HCT116 (cell line): ENCODE measurements at places on chromosomes 6 and 20. TPM values are rescaled to one million over a fixed set of nuclear protein-coding genes. Genes with fewer than 3 reads are reported as not detected.

PDYN gene
- total RNA-seq: not detected

ABHD16B gene
- total RNA-seq: not detected

DNA sequence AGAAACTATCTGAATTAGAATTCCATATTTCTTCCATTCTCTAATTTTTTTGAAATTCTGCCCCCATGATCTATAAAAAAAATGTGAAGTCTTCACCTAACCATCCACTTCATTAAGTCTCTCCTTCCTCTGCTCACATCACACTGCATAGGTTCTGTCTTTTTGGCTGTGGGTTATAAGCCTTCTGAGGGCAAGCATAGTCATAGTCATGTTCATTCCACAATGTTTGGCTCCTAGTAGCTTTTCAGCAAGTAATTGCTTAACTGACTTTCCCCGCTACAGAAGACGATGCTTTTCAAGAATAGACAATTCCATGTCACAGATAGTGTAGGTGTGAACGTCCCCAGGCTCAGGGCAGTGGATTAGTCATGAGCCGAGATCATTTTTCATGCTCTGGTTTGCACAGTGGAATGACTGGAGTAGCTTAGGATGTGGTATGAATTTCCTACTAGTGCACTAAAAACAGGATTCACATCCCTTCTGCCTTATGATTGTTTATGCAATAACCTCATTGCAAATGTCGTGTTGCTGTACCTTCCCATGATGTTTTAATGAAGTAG, 29.1 kb downstream of the WRNIP1 start:
- DNase-seq: no peak

- DNase-seq: no peak
These were observed 68.4 kb upstream of the IPCEF1 start for GRCh38 chr6:154425034-154425433.

- DNase-seq: no peak
These were observed 8.2 kb downstream of the CDC25B start for GRCh38 chr20:3804254-3804751.
